ENCODE measurements at places on chromosomes 7 and 10.

DNA sequence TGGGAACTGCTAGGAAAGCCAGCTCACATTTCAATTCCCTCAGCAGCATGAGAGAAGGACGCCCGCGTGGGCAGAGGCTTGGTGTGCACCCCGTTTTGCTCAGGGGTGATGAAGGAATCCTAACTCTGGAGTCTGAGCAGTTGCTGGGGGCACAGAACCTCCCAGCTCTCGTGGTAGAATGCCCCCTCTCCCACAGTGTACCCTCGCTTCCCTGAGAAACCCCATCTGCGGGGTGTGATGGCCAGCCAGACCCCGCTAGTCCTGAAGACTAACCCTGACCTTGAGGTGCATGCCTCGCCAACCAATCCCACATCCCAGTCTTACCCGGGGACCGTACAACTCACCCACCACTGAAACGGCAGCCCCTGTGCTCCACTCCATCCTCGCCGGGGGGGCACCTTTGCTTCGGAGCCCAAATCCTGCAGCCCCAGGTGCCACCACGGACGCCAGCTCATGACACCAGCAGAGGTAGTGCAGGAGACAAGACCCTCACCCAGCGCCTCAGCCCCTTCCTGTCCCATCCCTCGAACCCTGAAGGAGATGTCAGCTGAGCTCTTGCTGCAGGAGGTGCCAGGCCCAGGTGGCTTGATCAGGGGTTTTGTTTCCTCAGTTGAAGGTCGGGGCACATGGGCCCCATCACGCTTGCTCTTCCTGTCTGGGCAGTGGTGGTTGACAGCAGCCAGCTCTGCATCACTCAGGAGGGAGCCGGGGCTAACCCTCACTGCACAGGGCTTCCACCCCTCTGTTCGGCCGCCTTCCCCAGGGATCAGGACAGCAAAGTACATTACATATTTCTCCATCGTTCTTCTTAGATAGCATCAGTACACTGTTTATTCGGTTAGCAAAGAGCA, 236.5 kb downstream of the MGMT start:
- DNase-seq = no peak

GRCh38 chr10:51422311-51423120, 276.9 kb downstream of the CSTF2T start:
- peak; percentile 43 for DNase-seq

DNA sequence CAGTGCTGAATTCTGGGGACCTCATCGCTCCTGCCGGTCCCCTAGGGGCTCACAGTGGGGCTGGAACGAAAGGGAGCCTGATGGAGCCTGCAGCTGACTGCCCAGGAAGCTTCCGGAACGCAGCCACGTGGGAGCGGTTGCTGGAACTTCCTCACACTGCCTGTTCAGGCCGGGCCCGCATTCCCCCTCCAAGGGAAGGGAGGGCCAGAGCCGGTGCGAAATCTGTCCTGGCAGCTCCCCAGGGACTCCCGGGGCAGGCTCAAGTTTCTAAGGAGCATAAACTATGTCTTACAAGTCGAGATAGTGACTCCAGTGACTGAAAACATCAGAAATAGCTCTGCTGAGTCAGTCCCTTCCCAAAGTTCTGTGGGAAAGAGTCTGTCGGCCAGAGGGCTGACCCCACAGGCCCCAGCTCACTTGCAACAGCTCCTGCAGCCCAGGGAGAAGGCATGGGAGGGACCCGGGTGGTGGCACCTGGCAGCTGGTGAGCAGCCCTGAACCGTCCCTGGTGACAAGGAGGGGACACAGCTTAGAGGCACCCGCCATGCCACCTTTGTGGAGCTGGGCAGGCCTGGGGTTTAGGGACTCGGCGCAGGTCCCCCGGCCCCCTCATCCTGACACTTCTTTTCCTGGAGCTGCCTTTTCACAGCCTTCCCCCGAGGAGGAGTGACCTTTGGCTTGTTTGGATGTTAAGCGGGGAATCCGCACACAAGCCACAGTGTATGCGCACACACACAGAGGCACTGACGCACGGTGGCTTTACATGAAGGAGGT, 47.6 kb downstream of the PDGFA start:
- peak; percentile 57 for DNase-seq

GRCh38 chr10:128165536-128165935, 39.3 kb upstream of the MKI67 start:
- DNase-seq = peak; percentile 94

- DNase-seq = no peak
Measured at GRCh38 chr7:134311807-134312206, 4.9 kb downstream of the SLC35B4 start.

DNA sequence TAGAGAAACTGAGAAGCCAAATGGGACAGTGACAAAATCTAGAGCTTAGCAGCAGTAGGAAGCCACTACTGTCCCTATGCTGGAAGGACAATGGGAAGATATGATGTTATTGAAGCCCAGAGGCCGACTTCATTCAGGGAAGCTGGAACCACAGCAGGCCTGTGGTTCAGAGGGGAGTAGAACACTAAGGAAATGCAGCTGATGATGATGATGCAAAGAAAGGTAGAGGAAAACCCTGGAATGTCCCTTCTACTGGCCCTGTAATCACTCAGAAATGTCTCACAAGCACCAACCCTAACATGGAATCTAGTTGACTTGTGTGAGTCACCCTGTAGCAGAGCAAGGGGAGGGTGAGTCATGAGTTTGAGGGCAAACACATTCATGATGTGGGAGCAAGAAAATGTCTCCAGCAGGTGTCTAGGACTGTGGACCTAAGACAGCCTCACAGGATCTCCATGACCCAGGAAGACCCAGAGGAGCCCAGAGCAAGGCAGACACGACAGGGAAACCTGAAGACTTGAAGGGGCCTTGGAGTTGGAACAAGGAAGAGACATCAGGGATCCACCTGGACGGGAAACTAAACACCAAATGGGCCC, 37.0 kb upstream of the LRRC17 start:
- DNase-seq = peak; percentile 51

DNA sequence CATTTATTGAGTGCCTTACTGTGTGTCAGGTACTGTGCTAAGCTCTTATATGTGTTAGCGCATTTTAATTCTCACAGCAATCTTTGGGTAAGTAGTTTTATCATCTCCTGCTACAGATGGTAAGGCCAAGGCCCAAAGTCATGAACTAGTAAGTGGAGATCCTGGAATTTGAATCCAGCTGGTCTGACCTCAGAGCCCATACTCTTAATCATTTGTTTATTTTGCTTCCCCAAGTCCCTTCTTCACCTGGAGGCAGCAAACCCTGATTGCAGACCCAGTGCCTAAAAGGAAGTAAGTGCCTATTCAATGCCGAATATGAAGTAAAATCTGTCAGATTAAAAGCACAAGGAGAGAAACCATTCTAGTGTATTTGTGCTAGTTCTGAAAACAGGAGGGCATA, 182.9 kb upstream of the TCF7L2 start:
- DNase-seq = no peak

- DNase-seq = no peak
Measured at GRCh38 chr7:105610165-105610930, 29.1 kb upstream of the EFCAB10 start.

DNA sequence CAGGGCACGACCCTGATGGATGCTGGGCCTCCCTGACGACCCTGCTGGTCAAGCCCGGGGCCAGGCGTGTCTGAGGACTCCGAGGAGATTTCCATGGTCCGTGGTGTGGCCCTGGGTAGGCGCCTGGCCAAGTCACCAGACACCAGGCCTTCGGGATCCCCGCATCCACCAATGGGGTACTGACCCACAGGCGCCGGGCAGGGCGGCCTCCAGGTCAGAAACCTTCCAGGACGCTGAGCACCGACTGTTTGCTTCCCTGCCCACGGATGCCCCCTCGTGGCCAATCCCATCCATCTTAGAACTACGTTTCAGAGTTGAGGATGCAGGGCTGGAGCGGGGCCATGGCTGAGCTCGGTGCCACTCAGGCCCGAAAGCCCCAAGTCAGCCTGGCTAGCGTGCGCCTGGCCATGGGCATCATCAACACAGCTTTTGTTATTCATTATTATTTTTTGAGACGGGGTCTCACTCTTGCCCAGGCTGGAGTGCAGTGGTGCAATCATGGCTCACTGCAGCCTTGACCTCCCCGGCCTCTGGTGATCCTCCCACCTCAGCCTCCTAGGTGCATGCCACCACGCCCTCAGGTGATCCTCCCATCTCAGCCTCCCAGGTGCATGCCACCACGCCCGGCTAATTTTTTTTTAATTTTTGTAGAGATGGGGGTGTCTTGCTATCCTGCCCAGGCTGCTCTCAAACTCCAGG, 7.1 kb upstream of the AMZ1 start:
- DNase-seq = peak; percentile 79

All from ELF-1 (cell line).